Renal cortex interstitium (tissue), 15 donors: ENCODE measurements at places on chromosomes 5 and 9. TPM values are rescaled to one million over a fixed set of nuclear protein-coding genes. Genes with fewer than 3 reads are reported as not detected.

DNA sequence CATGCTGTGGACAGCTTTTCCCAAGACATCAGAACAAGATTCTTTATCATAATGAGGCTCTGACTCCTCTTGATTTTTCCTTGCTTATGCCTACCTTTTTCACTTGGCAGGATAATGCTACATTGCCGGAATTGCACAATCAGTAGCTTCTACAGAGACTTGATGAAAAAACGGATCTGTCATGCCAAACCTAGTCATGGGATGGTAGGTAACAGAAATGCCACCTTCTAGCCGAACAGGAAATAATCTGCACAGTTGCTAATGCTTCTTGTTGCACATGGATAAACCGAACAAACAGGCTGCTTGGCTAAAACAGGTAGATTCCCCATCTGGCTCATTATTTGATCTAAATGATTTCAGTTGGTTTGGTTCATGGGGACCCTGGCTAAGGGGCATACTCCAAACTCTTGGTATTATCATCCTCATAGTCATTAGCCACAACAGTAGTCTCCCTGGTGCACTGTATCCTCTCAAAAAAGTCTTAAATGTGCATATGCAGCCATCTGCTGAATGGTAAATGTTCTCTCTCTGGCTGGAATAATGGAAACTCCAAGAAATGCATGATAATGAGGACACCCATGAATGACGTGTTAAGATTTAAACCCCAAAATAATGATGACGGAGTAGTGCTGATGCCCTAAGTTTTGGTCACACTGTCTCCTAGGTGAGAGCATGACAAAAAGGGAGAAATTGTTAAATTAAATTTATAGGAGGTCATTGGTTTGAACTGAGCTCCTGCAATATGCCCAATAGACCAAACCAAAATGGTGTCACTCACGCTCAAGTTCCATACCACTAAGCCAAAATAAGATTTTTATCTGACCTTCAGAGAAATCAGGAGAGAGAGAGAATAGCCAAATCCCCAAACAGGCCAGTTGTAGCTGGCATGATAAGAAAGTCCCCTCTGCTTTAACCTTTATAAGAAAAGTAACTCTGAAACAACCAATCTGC is 47.0 kb downstream of the RAPGEF1 start:
- DNase-seq = no peak

- no peak for DNase-seq
These were observed 615.6 kb downstream of the ZNF608 start for GRCh38 chr5:124130816-124131215.

DNA sequence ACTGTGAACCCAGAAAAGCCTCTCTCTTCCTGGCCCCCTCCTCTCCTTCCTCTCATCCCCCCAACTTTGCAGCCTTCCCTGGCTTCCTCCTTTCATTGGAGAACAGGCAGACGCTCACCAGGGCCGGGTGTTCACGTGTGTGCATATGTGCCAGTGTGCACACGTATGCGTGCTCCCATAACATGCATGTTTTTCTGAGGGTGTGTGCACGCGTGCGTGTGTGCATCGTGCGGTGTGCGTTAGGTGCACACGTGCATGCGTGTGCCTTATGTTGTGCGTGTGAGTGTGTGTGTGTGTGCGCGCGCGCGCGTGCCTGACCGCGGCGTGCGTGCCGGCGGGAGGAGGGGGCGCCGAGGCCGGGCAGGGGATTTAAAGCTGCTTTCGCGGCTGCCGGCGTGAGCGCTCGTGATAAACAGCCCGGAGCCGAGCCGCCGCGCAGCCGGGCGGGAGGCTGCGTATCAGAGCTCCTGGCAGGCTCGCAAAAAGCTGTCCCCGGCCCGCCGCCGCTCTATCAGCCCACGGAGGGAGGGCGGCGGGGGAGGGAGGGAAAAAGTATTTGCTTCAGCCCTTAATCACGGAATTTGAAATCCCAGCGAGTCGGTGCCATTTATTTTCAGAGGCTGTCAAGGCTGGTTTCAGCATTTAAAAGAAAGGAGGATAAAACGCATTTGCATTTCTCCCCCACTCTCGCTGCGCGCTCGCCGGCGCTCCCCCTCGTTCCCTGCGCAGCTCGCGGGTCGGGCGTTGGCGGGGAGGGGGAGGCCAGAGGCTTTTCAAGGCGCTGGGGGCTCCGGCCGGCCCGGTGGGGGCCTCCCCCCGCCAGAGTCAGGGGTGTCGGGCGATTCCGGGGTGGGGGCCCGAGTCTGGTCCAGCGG is 183.9 kb downstream of the C9orf50 start:
- DNase-seq = no peak

The SLC6A3 gene
- 0.24 TPM for polyA plus RNA-seq

DNA sequence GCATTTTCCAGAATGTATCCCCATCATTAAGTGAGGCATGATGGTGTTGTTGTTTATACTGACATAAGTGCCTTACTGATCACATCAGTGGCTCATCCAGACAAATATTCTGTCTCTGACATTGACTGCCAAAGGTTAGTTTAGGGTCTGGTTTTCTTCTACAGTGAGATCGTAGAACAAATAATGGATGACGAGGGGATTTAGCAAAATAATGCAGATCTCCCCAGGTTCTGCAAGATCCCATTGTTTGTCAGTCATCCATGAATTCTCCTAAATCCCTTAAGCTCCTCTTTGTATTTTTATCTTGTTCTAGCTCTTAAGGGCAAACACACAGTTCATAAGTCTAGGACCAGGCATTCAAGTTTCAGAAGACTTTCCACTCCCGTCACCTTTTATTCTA is 93.1 kb upstream of the DHFR start:
- no peak for DNase-seq

DNA sequence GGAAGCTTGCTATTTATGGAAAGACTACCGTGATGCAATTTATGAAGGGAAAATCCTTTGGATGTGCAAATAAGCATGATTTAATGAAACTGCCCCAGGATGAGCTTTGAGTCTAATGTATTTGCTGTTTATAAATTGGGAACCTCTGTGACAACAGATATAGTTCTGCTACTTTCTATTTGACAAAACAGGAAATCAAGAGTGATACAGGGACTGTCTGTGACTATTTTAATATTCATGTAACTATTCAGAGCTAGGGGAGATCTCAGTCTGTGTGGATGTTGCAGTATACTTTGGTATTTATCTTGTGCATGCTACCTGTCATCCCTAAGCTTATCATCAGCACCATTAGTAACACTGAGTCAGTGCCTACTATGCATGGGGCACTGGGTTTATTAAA is 132.1 kb downstream of the PDZD2 start:
- no peak for DNase-seq

The PAPPA gene
- 2.9 TPM for polyA plus RNA-seq

The TMC1 gene
- 0.74 TPM for polyA plus RNA-seq

The PCDHB12 gene
- polyA plus RNA-seq = 5.1 TPM

- no peak for DNase-seq
These were observed 2.0 kb downstream of the DAB2 start for GRCh38 chr5:39422728-39423285.

DNA sequence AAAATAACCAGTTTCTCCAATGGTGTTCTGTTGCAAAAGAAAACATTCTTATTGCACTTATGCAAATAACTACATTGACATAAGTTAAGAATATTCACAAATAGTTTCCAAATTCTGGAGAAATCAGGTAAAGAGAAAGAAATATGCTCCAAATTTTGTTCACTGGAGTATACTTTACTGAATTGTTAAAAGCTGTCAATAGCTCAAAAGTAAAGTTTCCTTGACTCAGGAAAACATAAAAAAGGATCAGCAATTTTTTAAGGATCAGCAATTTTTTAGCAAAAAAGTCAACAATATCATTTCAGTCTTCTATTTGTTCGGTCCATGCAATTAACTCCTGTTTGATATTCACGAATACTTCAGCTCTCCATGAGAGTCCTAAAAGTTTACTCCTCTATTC is 51.6 kb downstream of the ANXA2R start:
- no peak for DNase-seq

DNA sequence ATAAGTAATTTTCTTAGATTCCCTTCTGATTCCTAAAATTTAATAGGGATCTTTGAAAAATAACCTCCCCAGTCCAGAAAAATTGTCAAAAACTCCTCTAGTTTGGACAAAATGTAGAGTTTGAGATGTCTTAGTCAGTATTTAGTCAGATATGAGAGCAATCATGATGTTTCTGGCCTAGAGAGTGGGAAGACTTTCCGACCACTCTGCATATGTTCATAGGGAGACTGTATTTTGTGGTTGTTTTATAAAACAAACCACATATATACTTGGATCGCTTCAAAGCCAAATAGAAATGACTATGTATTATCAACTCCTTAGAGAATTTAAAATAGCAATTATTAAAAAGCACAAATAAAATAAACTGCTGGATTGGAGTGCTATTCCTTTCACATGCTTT is 15.8 kb downstream of the ZFAND5 start:
- no peak for DNase-seq

- DNase-seq = no peak
These were observed 30.9 kb upstream of the NXNL2 start for GRCh38 chr9:88503845-88504764.

GRCh38 chr9:82406456-82407085 is 418.0 kb downstream of the SPATA31D1 start:
- DNase-seq = peak; percentile 15
